ENCODE measurements at places on chromosomes 11 and 22. TPM values are rescaled to one million over a fixed set of nuclear protein-coding genes. Genes with fewer than 3 reads are reported as not detected.

The PATE2 gene
- total RNA-seq: not detected

The OR51S1 gene
- total RNA-seq: not detected

The P2RX6 gene
- 0.34 TPM for total RNA-seq

The DGCR8 gene
- total RNA-seq: 13.4 TPM
